Right renal cortex interstitium (tissue), 3 donors: ENCODE measurements at places on chromosomes 2 and 18. TPM values are rescaled to one million over a fixed set of nuclear protein-coding genes. Genes with fewer than 3 reads are reported as not detected.

GRCh38 chr18:23716516-23716915 is 27.3 kb downstream of the LAMA3 start:
- no peak for DNase-seq

GRCh38 chr18:62899534-62899933 is 184.2 kb downstream of the PHLPP1 start:
- no peak for DNase-seq

The SP140 gene
- 0.68 TPM for polyA plus RNA-seq

GRCh38 chr2:165008730-165009315 is 53.5 kb upstream of the SLC38A11 start:
- DNase-seq = no peak

DNA sequence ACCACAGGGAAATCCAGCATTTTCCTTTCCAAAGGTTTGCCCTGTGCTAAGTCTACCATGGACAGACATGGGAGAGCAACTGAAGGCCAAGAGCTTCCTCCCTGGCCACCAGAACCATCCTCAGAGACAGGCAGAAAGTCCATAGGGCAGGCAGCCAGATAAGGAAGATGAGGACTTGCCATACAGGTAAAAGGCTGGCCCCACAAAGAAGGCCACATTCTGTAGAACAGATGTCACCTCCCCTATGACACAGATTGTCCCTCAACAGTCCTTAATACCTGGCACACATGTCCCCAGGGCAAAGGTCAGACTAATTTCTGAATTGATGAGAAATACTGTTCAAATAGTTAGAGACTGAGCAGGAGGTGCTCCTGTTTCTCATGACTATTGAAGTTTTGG is 52.0 kb downstream of the FECH start:
- DNase-seq = no peak

The KLHL30 gene
- 0.18 TPM for polyA plus RNA-seq

DNA sequence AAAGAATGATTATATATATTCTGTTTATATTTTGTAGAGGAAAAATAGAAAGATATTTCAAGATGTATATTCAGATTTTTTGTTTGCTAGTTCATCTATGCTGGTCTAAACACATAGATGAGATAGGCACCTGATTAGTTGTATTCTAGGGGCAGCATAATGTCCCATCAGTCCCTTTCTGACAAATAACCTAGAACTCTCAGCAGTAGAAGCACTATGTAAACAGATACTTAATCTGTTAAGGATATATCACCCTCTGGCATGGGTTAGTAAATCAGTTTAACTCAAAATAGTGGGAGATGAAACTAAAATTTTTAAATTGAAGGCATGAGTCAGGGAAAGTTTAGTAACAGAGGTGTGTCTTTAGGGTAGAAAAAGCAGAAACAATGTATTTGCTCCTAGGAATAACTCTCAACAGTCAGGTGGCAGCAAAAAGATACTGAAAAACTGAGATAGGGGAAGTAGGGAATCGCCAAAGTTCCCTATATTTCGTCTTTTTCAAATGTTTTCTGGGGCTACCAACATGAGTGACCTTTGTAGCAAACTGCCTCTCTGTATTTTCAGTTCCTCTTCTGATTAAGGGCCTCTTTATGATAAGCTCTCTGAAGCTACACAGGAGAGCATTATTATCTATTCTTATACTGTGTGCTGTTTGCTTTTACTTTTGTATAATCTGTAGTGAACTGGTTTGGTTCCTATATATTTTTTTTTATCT is 5.7 kb downstream of the PPP1R1C start:
- no peak for DNase-seq

DNA sequence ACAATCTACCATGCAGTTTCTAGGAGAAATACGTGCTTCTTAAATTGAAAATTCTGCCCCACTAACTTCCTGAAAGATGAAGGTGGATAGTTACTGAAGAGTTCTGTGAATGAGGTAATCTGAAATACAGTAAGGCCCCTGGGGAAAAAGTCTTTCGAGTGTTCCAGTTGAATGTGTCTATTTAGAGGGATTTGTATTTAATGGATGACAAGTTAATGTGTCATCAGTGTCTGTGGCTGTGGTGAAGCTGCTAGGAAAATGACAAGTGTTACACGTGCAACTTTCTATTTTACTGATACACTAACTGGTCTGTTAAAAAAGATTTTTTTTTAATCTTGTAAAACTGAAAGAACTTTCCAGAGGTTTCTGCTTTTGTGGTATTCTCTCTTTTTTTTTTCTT is 384.6 kb downstream of the STK39 start:
- DNase-seq = no peak

DNA sequence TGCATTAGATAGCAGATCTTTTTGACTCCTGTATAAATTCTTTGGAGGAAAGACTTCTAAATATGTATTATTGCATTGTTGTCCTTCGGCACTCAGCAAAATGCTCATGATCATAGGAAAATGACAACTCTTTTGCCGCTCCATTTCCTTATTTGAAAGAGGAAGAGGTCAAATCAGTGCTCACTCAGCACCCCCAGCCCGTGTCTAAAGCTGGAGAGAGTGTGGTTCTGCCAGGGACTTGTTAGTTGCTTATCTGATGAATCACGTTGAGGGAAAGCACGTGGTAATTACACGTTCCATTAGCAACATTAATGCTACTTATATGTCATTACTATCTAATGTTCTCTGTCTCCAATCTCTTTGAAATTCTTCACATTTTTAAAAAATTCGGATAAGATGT is 46.0 kb upstream of the MBP start:
- DNase-seq = no peak
